ENCODE measurements at places on chromosomes 11 and 22.

DNA sequence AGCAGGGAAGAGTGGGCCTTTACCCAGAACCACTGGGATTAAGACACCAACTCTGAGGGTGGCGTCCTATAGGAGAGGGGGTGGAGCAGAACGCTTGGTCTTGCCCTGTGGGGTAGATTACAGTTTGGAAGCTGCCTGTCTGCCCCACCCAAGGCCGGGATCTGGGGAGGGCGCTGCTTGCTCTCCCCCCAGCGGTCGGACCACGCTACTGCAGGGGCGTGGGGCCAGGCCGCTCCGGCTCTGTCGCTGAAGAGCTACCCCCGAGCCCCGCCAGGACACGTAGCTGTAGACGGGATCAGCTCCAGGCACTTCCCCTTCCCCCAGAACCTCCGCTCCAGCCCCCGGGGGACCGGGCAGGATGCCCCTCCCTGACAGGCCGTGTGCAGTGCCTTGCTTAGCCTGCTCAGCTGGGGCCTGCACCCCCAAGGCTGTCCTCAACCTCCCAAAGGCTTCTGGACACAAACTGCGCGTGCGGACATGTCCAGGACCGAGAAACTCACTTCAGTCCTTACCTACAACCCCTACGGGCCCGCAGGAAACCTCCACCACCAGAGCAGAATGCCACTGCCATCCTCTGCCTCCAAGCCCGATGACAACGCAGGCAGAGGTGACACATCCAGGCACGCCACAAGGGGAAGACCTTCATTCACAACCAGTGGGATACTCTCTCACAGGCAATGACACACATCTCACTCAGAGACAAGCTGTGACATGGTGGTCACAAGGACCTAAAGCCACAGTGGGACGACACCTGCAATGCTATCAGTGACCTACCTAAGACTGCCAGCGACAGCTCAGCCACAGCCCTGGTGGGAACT lies 3.6 kb downstream of the AHNAK start:
- no peak for DNase-seq

DNA sequence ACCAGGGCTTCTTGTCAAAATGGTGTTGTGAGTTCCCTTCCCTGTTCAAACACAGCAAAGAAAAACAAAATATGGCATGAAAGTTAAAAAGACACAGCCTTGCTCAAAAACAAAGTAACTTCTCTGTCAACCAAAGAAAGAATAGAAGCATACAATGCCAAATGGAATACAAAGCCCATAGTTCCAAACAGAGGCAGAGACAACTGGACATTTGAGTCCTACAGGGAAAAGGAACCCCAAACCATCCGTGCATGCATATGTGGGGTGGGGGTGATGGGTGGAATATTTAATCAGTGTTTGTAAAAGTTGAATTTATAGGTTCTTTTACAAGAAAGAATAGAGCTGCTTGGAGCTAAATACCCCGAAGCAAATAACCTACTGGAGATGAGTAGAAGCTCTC lies 218.7 kb downstream of the FAM76B start:
- DNase-seq = no peak

GRCh38 chr22:30289980-30290313 lies 642 bp upstream of the CASTOR1 start:
- DNase-seq = no peak

GRCh38 chr11:1508986-1509385 lies 22.4 kb upstream of the MOB2 start:
- DNase-seq = no peak

GRCh38 chr11:114738954-114739353 lies 60.6 kb downstream of the NXPE2 start:
- DNase-seq = no peak

GRCh38 chr22:46054091-46055073 lies 77.4 kb upstream of the WNT7B start:
- no peak for DNase-seq

- DNase-seq = no peak
Observed at GRCh38 chr22:47307822-47308221, 545.4 kb downstream of the TBC1D22A start.

DNA sequence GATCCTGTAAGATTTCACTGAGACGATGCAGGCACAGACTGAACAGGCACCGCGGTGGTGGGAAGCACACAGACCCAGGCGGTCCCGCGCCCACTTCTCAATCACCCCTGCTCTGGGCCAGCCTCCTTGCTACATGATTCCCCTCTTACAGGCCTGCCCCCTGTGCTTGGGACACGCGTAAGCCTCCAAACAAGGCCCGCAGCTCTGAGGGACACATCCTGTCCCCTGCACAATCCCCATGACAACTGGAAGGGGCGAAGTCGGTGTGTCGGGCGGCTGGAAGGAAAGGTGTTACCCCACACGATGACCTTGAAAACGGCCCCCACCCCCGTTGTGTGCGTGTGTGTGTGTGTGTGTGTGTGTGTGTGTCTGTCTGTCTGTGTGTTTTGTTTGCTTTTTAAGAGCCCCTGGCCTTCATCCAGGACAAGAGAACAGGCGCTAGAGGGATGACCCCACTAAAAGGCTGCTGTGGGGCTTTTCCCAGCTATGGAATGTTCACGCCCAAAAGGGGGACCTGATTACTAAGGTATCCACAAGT lies 13.1 kb downstream of the CELSR1 start:
- DNase-seq = no peak

DNA sequence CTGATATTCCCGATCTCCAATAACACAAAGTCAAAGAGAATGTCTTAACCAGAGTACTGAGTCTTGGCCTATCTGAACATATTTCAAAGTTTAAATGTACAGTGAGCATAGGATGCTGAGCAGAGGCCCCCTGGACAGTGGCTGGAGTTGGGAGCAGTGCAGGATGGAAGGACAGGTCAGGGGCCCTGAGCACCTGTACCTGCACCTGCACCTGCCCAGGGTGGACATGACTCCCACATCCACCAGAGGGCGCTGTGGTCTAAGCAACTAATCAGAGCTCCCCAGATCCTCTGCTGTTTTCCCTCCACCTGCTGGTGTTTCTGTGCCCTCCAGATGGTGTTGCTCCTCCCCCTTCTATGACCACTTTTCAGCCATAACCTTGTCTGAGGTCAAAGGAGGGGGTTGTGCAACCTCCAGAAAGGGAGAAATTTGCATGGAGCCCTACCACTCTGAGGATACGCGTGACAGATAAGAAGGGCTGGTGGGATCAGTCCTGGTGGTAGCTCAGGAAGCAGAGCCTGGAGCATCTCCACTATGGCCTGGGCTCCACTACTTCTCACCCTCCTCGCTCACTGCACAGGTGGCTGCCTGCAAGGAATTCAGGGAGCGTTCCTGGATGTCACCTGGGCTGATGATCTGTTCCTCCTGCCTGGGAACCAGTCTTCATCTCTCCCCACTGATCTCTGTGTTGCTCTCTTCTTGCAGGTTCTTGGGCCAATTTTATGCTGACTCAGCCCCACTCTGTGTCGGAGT lies 49.1 kb upstream of the VPREB1 start:
- DNase-seq = no peak

GRCh38 chr11:67302571-67303131 lies 679 bp upstream of the SSH3 start:
- DNase-seq = no peak

GRCh38 chr22:46931414-46931813 lies 169.0 kb downstream of the TBC1D22A start:
- DNase-seq = no peak

DNA sequence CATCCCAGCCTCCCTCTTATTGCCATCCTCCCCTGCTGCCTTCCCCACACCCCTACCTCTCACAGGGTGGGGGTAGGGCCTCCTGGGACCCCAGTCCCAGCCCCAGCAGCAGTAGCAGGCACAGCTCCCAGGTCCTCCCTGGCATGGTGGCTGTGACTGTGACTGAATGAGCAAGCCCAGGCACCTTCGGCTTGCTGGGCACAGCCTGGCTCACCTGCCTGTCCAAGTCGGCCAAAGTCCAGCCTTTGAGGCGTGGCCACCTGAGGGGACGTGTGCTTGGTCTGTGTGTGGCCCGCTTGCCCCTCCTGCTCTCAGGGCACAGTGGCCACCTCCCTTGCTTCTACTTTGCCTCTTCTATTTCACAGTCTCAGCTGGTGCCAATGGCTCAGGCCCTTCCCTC lies at the start of gene TREH:
TSS of gene TREH (minus strand) at position 168 of the 400 bp plus-strand sequence. CDS start at position 145, 23 bp downstream.
- DNase-seq = no peak

DNA sequence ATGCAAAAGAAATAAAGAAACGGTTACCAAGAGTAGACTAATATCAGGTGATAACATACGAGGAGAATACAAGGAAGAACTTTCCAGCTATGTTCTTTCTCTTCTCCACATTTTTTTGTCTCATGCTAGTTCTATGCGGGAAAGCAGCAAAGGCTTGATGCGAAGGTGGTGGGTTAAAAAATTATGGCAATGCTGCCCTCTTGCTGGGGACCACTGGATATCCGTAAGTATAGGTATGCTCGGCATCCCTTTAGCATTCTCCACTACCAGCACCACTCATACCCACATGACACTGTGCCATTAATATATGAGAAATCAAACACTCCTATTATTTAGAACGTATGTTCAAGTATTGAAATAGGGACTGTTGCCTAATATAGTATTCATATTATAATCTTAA lies 776.4 kb downstream of the LRRC4C start:
- DNase-seq = no peak

DNA sequence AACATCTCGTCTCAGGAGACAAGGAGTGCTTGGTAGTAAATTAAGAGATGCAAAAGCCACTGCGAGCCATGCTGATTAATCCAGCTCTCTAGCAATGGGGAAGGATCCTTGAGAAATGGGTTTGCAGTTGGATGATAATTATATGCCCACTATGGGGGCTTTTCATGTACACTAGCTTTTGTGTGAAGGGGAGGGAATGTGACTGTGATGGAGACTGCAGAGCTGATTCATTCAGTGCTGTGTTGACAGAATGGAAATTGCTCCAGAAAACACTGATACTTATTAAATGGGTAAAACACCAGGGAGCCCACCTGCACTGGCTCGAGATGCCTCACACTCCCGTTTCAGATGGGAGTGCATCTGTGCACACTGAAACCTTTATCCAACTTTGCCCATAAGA lies 37.0 kb upstream of the KIRREL3 start:
- DNase-seq = no peak

DNA sequence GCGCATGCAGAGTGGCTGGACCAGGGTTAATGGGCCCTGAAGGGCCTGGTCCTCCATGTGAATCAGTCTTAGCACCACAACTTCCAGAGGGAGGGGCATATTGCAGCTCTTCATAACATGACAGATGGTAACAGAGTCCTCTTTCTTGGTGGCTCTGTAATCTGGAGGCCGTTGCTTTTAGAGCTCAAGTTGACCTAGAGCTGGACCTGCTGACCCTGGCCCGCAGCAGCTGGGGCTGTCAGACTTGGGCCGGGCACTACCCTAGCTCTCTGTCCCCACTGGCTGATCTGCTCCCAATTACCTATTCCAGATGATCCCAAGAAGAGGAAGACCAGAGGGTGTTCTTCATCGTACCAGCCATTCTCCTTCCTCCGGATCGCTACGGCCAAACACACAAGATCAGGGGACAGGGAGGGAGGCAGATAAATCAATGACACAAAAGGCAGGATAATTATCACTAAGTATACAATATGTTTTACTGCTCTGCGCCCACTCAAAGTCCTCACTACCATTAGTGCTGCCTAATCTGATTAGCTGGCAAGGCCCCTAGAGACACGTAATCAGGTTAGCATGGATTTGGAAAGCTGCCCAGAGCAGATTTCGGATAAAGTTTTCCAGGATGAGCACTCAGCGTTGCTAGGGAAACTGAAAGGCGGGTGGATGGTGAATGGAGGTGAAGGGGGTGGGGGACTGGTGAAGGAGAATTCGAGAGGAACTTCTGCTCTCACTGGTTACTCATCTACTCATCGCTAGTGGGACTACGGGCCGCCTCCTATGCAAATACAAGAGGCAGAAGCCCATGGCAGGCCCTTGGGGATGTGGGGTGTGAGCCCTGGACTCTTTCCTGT lies 64.5 kb upstream of the PHOX2A start:
- DNase-seq = peak; percentile 24

- no peak for DNase-seq
Observed at GRCh38 chr11:45572354-45573123, 92.9 kb downstream of the CHST1 start.

DNA sequence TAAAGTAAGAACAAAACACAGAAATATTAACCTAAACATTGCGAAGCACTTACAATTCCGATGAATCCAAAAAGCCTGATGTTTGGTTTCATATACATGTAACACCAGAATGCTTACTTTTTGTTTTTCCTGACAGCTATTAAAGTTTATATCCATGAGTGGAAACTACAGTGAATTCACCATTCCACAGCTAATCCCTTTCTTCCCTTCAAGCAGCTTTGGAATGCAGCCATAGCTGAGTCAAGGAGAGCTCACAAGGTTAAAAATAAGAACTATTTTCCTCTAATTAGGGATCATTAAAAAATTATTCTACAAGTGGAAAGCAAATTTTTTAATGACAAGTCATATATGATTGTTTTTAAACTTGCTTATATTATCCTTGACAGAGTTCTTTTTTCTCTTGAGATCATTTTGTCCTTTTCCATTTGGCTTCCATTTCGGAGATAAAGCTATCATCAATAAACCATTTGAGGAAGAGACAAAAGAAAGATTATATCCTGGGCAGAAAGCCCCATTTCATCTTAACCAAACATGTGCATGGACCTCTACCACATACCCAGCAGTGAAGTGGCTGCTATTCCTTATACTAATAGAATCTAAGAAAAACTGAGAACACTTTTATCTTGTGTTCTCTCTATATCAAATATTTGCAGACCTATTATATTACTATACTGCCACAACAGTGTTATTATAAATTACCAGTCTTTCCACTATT lies 19.7 kb upstream of the FIBIN start:
- DNase-seq = peak; percentile 52

DNA sequence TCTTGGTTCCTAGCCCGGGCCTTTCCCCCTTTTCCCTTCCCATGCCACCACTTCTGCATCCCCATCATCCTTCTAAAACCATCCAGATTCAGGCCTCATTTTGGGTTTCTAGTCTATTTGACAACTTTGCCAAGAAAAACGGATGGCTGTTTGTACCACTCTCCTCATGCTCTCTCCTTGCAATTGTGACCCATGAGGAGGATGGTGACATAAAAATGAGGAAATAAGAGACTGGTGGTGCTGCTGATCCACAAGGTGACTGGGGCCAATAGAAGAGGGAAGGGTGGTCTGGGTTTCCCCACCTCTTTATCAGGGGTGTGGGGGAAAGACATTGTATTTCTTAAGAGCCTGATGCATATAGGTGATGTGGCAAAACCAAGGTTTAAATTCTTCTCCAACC lies 1.0 kb downstream of the MS4A4A start:
- DNase-seq = no peak

DNA sequence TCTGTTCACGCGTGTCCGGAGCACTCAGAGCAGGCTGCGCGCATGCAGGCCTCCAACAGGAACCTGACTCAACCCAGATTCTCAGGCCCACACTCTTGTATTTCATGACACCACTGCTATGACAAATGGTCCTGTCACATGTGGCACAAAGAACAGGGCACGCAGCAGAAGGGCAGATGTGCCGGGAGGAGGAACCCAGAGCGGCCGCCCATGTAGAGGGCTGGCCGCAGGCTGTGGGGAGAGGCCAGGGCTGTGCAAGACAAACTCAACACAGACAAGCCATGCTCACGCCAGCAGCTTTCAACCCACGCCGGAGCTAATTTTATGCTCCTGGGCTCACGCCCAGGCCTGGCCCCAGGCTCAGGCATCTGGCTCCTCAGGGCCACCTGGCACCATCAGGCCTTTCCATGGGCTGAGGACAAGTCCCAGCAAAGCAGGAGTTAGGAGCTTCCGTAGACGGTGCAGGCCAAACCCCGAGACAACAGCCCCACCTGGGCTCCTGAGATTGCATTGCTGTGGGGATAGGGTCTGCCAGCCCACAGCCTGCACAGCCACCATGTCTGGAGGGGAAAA lies 40.0 kb downstream of the DUSP8 start:
- DNase-seq = no peak

Data from HS-27A (cell line).